ENCODE measurements at places on chromosomes 6 and 20. TPM values are rescaled to one million over a fixed set of nuclear protein-coding genes. Genes with fewer than 3 reads are reported as not detected.
A peak's percentile ranks its signal among the peaks of the same experiment; 100 is the strongest.

DNA sequence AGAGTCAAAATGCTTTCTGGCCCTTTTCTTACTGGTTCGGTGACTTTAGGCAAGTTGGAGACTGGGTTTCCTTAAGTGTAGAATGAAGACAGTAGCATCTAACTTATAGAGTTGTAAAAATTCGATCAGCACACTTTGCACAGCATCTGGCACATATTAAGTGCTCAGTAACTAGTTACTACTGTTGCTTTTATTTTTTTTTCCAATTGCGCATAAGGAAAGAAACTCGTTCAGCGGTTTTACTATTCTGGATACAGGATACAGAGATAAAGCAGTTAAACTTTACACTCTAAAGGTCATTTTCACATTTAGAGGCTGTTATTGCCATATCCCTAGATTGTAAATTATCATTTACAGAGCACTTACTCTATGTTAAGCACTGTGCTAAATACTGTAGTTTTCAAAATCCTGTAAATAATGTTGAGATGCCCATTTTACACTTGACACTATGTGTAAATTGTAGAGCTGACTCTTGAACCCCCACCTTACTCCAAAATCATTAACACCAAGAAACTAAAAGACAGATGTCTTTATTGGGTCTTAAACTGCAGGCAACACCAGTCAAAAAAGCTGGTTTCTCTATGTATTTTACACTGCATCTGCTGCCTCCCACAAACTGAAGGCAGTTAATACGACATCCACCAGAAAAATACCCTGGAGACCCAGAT lies 886 bp downstream of the ROMO1 start:
- DNase-seq, result peak; percentile 25

The ABRACL gene
- 42.3 TPM for total RNA-seq

GRCh38 chr6:117601811-117602150 lies 530 bp downstream of the GOPC start:
- no peak for DNase-seq

- peak; percentile 86 for DNase-seq
These were observed 6.4 kb upstream of the ZBTB46 start for GRCh38 chr20:63837479-63837878.

DNA sequence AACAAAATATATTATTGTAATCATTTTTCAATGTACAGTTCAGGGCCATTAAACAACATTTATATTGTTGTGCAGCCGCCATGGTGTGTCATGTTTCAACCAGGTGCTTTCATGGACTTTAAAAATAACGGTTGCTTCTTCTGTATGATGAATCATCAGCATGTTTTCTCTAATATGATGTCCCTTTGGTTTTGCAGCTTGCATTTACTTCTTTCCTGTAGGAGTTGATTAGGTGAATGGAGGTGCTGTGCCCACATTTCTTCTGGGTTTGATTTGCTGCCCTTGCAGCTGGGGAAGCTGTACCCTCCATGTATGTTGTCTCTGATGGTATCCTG lies 54.9 kb upstream of the TULP4 start:
- no peak for DNase-seq

- DNase-seq, result peak; percentile 52
These were observed 6.7 kb upstream of the SLC4A11 start for GRCh38 chr20:3245711-3246110.

The TRPC4AP gene
- 98.8 TPM for total RNA-seq

GRCh38 chr6:122735582-122735981 lies 43.9 kb upstream of the FABP7 start:
- DNase-seq, result no peak

DNA sequence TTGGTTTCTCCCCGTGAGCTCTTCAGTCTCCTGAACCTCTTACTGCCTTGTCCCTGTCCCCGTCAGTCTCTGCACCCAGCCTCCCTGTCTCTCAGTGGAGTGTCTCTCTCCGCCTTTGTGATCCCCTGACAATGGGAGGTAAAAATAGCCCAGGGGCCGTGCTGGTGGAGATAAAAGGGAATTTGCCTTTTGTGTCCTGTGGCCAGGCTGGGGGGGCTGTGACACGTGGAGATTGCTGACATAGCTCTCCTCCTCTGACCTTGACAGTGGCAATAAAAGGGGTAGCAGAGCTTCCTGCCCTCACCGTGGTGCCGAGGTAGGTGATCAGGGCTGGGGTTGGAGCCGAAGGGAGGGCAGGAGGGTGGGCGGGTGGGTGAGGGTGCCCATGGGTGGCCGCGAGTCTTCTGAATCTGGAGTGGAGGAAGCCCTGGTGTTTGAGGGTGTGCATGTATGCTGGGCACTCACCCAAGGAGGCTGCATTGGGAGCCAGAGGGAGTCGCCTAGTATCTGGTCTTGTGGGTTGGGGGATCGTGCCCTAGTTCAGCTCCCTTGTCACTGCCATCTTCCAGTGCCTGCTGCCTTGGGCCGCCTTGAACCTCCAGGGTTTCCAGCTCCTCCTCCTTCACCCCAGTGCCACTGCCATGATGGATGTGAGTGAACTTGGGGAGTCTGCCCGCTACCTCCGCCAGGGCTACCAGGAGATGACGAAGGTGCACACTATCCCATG lies 21.9 kb downstream of the MYH7B start:
- peak; percentile 60 for DNase-seq

The PLN gene
- total RNA-seq, result 0.36 TPM

- no peak for DNase-seq
These were observed 7.7 kb downstream of the CSTF1 start for GRCh38 chr20:56400001-56400640.

The SLC35D3 gene
- not detected for total RNA-seq

DNA sequence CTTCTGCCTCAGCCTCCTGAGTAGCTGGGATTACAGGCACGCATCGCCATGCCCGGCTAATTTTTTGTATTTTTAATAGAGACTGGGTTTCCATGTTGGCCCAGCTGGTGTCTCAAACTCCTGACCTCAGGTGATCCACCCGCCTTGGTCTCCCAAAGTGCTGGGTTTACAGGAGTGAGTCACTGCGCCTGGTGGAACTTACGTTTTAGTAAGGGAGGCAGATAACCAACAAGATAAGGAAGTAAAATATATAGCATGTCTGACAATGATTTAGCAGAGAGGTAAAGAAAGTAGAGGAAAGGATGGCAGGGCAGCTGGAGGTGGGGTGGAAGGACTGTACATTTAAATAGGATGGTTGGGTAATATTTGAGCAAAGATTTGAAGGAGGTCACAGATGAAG lies 12.8 kb upstream of the MYMX start:
- DNase-seq, result no peak

GRCh38 chr20:46350201-46350985 lies 42.1 kb upstream of the CDH22 start:
- peak; percentile 97 for DNase-seq

DNA sequence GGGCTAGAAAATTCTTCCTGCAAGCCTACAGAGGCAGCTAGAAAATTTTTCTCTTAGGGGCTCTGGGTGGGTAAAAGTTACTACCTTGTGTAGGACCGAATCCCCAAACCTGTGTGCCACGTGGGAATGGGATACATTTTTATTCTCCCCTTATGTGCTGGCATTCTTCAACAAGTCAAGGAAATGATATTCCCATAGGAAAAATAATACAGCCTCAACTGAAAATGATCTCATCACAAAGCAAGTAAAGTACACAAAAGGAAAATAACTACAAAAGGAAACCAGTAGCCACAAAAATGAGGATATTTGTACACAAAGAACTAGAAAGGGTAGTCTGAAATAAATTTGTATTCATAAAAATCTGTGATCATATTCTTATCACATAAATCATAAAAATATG lies 298.1 kb downstream of the LAMA2 start:
- no peak for DNase-seq

- no peak for DNase-seq
These were observed 3.8 kb upstream of the NCOA5 start for GRCh38 chr20:46093531-46093930.

DNA sequence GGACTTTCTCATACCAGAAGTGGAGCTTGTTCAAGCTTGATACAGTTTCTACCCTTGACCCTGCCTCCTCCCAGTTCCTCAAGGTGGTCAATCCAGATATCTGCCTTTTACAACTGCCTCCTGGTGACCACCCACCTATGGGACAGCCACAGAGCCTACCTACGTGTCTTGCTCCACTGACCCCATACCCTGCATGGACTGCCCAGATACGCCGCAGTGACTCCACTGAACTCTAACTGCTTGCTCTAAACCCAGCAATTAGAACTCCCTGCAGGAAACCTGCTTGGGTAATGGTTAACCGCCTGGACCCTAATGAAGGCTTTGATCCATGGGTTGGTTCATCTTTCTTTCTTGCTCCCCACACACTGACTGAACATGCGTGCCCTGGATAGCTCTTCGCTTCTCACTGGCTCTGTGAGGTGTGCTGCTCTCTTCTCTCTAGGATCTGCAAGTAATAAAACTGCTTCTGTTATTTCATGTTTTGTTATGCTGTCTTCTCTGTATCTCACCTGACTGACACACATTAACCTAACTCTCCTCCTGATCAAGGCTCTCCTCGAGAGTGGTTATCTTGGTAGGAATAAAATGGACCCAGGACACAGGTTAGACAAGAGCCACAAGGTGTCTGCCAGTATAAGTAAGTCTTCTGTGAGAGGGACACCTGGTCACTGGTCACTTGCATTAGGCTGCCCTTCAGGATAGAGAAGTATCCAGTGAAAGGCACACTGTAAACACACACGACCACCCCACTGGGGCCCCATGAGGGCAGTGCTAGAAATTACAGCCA lies 79.2 kb downstream of the CHD6 start:
- DNase-seq, result no peak

The BMP2 gene
- total RNA-seq, result 1.8 TPM

- DNase-seq, result peak; percentile 21
These were observed 10.8 kb downstream of the CPNE1 start for GRCh38 chr20:35653893-35654292.

- DNase-seq, result peak; percentile 83
These were observed 984 bp downstream of the TNFRSF21 start for GRCh38 chr6:47308552-47309290.

The RCAN2 gene
- total RNA-seq, result 15.6 TPM

GRCh38 chr6:121694389-121694788 lies 258.9 kb downstream of the GJA1 start:
- DNase-seq, result no peak

GRCh38 chr6:46888578-46888977 lies 33.2 kb downstream of the ADGRF5 start:
- DNase-seq, result no peak

DNA sequence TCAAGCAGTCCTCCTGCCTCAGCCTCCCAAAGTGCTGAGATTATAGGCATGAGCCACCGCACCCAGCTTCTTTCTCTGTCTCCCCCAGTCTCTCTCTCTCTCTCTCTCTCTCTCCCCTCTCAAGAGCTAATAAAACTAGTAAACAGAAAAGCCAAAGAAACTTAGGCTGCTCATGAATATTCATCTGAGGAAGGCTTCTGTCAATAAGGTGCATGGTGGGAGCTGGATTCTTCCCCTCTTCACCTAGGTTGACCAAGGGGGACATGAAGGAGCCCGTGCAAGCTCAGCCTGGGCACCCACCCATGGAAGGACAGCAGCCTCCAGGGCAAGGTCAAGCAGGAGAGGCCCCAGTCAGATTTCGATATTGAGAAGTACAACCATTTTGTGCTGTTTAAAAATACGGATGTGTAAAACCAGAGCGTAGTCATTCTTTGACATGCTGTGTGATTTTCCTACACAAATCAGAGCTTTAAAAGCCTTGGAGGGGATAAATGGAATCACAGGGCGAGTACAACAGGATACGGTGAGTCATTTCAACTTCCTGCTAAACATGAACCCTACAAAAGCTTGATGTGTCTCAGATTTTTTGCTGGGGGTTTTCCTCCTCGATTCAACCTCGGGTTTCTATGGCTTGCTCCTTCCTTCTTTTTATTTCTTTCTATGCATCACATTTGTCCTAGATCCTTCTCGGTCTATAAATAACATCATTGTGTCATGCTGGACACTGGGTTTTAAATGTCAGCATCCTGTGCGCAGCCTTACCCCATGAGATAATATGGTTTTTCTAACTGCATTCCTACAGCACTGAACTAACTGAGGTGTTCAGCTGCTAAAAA lies 368.9 kb upstream of the JARID2 start:
- peak; percentile 72 for DNase-seq

GRCh38 chr20:32522776-32523612 lies 62.1 kb downstream of the NOL4L start:
- peak; percentile 73 for DNase-seq

DNA sequence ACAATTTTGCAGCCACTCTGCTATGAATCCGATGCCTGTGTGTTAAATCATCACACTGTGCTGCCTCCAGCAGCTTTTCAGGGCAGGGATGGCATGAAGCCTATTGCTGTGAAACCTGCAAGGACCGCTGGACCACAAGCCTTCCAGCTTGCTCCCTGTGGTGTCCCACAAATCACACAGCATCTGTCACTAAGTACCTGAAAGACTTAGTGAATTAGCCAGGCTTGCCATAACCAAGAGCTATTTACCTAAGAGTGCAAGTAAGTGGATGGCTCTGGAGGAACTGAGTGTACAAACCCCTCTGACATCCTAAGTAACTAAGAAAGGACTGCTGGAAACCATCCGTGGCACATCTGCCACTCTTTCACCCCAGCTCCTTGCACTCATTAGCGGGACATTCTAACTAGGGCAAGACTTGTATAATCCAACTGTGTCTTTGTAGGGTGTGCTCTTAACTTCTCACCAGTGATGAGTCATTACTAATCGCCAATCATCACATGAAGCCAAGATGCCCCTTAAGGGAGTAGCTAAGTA lies 34.7 kb downstream of the FOXQ1 start:
- no peak for DNase-seq

DNA sequence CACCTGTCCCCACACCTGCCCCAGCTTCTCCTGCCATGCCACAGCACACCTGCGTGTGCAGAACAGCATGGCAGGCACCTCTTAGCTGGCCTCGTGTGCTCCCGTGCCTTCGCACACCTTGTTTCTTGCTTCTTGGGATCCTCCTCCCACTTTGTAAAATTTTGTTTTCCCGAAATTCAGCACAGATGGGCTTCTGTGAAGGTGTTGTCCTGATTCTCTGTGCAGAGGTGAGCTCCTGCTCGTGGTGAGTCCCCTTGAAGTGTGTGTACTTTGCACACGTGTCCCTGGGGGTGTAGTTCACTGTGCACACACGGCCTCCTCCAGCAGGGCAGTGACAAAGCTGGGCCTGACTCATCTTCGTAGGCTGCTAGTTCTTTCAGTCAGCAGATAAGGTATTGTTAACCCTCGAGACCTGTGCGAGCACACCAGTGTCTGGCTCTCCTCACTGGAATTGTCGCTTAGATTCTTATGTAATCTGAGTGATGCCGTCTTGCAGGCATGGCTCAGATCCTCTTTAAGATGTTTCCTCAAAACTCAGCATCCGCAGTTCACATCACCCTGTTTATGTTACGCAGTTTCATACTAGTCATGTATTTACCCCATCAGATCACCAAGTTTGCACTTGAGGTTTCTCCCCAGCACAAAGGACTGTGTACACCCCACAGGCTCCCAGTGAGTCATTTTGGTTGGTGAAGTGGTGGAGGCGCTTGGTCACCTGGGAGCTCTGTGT lies 77.7 kb downstream of the CDYL start:
- peak; percentile 55 for DNase-seq

The CGA gene
- not detected for total RNA-seq

All from osteoblast (primary cell).